ENCODE measurements at places on chromosomes 1 and 21.
A peak's percentile ranks its signal among the peaks of the same experiment; 100 is the strongest.

DNA sequence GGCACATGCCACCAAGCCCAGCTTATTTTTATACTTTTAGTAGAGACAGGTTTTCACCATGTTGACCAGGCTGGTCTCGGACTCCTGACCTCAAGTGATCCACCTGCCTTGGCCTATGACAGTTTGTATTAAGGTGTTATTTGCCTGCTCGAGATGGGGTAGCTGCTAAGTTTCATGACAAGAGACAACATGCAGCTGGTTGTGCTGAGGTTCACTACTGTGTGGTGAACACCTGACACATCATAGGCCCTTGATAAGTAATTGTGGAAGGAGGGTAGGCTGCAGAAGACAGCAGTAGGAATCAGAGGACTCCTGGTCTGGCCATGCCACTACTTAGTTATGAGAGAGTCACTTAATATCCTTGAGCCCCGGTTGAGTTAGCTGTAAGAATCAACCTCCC lies 46.2 kb downstream of the PLPP3 start:
- DNase-seq = no peak

DNA sequence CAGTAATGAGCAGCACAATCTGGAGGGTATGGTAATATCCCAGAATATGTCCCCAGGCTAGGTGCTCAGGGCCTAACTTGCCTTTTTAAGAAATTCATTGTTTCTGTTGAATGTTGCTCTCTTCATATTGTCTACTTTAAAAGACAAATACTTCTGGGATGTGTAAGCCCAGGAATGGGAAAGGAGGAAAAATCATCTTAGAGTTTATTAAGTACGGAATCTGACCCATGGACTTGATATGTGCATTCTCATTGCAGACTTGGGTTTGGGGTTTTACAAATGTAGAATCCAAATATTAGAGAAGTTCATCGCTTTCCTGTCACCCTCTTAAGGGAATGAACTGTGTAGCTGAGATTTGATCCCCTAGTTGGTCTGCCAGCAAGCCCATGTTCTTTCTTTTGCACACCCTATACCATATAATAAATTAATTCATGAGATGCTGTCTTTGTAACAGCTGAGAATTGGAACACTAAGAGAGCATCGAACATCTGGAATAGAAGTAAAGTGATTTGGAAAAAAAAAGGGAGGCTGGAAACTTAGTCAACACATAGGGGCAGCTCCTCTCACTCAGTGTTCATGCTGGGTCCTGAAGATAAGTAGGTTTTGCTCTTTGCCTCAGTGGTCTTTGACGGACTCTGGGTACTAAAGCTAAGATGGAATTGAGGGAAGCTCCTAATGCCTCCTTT lies 235.8 kb upstream of the C1orf105 start:
- DNase-seq = no peak

DNA sequence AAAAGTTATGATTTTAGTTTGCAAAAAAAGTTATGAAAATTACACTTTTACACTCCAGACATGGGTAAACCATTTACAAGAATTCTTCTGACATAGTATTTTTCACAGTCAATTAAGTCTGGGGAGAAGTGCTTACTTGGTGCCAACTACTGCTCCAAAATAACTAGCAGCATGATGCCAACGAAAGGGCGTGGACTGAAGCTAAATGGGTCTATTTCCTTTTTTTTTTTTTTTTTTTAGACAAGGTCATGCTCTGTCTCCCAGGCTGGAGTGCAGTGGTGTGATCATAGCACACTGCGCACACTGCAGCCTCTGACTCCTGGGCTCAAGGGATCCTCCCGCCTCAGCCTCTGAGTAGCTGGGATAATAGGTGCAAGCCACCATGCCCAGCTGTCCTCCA lies 43.2 kb downstream of the FMO4 start:
- no peak for DNase-seq

DNA sequence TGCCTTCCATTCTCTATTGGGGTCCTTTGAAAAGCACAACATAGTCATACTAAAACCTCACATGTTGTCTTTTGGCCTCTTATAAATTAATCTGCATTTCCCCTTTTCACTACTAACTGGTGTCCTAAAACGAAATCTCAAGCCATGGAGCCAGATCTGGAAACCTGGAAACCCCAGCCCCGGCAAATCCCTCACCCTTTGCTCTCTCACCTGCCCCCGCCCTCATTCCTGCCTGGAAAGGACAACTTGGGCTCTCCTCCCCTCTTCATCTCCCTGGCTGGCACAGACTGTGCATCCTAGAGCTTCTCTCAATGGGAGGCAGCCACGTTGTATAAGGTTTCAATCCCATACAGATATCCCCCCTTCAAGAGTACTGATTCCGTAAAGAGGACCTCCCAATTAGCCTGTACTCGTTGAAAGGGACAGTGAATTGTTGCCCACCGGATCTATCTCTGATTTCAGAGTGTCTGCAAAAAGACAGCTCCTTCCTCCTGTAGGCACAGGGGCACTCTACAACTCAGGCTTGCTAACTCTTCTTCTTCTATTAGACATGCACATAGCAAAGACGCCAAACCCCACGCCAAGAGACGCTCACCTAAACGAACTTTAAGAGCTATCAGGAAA lies 1.4 kb downstream of the DUSP10 start:
- DNase-seq = no peak

GRCh38 chr21:39014747-39015146 lies 168.5 kb downstream of the PSMG1 start:
- DNase-seq = peak; percentile 95

DNA sequence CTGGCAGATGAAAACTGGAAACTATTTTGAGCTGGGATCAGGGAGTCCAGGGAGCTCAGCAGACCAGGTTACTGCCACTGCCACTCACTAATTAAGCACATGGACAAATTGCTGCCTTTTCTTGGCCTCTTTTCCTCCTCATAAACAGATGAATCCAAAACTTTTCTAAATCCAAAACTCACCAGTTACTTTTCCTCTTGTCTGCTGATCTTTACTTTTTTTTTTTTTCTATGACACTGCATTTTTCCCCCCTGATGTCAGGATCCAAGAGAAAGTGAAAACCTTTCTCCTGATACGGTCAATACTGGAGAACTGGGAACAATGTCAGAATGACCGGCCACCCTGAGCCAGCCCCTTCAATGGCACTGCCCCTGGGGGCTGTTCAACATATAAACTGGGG lies 405.8 kb downstream of the DUSP10 start:
- DNase-seq = no peak
